ENCODE measurements at places on chromosomes 16 and 17.

DNA sequence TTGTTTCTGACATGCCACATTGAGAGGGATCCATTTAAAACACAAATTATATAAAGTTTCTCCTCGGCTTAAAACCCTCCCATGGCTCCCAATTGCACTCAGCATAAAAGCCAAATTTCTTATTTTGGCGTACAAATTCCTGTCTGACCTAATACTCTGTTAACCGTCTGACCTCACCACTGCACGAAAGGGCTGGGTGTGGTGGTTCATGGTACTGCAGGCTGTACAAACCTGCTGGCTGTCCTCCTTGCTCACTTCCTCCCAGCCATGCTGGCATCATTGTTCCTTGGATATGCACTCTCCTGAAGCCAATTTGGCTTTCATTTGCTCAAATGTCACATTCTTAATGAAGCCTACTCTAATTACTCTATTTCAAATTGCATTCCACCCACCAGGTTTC lies 301.6 kb upstream of the C16orf82 start:
- DNase-seq, result no peak

GRCh38 chr17:72430611-72431432 lies 310.0 kb downstream of the SOX9 start:
- no peak for DNase-seq

GRCh38 chr17:19243838-19244237 lies 6.7 kb downstream of the EPN2 start:
- no peak for DNase-seq

- DNase-seq, result peak; percentile 64
Observed at GRCh38 chr17:62791235-62791734, 16.8 kb downstream of the MARCHF10 start.

DNA sequence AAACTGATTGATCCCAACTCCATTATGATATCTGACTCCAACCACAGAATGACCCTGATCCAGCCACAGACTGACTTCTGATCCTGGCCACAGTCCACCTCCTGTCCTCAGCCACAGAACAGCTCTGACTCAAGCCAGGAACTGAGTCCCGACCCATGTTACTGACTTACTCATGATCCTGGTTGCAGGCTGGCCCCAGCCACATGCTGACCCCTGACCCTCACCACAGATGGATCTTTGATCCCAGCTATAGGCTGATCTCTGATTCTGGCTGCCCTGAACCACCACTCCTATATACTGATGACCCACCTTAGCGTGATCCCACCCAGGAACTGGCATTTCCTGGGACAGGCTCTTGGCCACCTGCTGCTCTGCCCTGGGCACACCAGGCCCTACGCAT lies 32.2 kb upstream of the IL21R start:
- DNase-seq, result no peak

- DNase-seq, result no peak
Observed at GRCh38 chr17:69961501-69962145, 113.4 kb upstream of the KCNJ16 start.

- DNase-seq, result no peak
Observed at GRCh38 chr16:57470711-57471110, 8.2 kb downstream of the POLR2C start.

DNA sequence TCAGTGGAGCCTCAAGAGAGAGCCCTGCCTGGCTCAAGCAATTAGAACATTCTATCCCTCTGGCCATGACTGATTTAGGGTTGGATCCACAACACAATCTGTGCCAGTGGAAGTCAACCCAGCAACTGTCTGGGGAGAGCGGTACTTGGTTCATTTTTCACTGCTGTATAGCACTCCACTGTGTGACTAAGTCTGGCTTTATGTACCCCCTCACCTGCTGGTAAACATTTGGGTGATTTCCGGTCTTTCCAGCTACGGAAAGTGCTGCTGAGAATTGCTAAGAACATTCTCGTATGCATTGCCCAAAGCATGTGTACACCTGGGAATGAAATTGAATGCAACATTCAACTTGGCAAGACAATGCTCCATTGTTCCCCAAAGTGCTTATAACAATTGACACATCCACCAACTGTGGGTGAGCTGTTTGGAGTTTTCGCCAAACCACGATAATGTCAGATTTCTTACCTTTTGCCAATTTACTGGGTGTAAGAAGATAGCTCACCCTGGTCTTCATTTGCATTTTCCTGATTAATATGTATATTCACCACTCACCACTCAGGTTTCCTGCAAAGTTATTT lies 63.5 kb upstream of the MED9 start:
- DNase-seq, result no peak

DNA sequence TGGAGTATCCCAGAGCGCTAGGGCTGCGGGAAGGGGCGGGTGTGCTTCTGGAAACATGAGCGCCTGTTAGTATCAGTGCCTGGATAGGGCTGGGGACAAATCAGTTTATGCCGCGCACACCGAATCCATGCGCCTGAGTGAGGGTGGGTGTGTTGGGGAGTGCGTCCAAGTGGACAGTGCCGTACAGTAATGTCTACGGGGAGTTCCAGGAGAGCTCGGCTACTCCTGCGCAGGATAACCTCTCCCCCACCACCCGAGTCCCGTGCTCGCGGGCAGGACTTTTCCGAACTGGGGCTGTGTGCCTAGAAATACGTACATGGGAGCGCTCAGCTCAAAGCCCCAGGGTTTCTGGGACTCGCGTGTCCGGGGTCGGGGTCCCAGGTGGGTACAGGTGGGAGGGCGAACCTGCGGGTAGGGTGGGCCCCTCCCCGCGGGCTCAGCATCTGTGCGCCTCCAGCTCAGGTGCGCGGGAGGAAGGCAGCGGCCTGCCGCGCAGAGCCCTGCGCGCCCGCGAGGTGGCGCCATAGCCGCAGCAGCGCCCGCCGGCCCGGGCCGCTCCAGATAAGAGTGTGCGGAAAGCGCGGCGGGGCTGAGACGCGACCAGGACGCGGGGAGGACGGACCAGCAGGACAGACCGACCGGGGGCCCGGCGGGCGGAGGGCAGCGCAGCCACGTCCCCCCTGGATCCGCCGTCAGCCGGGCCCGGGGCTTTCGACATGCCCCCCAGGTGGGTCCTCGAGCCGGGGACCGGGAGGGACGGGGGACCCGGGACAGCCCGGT lies at the start of gene HIC1:
TSS of gene HIC1 (plus strand) at position 592 of the 780 bp plus-strand sequence. CDS start 1,588 bp downstream, outside the sequence.
- no peak for DNase-seq

- DNase-seq, result no peak
Observed at GRCh38 chr17:63452046-63452961, 6.2 kb upstream of the CYB561 start.

GRCh38 chr17:77388384-77389306 lies 247.9 kb downstream of the SEC14L1 start:
- DNase-seq, result no peak

DNA sequence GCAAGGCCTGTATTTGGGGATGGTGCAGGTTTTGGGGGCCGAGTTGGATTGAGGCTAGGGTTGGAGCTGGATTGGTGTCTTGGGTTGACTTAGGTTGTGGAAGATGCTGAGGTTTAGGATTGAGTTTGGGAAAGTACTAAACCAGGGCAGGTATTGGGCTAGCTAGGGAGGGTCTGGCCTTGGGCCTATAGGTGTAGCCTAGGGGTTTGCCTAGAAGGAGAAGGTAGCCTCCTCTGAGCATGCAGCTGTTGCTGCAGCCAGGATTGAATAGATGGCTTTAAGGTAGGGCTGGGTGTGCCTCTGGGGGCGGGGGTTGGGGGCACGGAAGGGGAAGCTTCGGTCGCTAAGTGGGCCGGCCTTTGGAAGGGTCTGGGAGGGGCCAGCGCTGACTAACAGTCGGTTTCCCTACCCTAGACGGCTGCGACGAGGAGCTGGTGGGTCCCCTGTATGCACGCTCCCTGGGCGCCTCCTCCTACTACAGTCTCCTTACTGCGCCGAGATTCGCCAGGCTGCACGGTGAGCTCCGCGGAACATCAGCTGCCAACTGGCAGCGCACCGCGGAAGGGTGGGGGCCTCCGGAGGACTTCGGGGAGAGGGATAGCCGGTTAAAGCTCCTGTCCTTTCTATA lies 1.2 kb downstream of the CNTNAP1 start:
- DNase-seq, result no peak

DNA sequence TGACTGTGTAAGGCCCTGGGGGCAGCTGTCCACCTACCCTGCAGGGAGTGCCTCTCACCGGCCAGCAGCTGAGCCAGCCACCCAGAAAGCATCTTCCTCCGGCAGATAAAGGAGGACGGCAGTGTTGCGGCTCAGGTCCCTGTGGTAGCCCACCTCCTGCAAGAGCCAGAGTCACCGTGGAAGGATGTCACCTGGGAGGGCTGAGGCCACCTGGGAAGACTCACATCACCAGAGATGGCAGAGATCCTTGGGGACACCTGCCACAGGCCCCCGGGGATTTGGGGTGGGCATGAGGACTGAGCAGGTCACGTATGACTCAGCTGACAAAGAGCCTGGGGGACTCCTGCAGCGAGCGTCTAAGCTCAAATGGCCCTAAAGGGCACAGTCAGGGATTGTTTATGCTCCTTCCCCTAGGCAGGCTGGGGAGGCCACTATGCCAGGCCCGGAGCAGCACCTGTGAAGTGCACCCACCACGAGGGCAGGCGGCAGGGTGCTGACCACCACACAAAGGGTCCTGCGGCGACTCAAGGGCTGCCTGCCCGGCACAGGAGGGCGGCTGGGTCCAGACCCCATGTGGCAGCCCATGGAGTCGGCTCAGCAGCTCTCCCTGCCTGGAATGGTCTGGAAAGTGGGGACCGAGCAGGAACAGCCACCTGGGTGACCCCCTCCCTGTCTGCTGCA lies 44.1 kb downstream of the TNFRSF13B start:
- no peak for DNase-seq

DNA sequence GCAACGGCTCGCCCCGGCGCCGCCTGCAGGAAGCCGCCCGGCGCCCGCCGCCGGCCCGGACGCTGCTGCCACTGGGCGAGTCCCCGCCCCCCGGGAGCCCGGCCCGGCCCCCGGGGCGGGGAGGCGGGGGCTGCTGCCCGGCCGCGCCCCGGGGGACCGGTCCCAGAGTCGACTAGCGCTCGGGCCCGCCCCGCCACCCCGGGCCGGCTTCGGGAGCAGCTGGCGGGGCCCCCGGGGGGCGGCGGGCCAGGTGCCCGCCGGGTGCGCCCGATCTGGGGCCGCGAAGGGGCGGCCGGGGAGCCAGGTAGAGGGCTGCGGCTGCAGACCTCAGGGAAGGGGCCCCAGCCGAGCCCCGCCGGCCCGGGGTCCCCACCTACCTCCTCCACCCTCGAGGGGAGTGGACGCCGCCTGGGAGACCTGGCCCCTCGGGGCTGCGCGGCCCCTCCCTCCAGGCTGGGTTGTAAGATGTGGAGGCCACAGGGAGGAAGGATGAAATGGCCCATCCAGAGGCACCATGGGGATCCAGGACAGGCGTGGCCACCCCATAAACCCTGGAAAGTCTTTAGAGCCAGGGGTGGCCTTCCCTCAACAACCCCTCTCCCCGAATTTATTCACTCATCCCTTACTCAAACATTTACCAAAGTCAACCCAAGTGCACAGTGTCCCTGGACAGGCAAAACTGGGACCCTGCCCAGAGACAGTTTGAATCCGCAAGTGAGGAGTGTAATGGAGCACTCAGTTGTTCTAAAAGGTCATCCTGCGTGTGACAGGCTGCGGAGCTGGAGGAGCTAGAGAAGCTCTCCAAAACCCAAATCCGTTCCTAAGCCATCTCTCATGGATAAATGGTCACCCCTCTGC lies at the start of gene CDYL2:
TSS of gene CDYL2 (minus strand) at position 73 of the 858 bp plus-strand sequence. CDS start 425 bp downstream, outside the sequence.
- no peak for DNase-seq

DNA sequence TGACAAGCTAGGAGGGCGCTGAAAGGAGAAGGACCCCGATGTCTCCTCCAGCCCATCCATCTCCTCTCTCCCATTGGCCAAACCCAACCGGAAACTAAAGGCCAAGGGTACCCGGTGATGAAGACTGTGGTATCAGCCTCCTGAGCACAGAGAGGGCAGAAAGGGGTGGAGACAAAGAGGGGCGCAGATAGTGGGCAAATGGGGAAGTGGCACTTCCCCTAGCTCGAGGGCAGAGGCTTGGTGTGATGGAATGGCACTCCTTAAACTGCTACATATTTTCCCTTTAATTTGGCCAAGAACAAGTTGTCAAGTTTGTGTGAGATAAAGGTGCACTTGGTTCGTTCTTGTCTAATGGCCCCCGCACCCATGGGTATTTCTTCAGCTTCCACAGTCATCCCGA lies 27.8 kb downstream of the IL4R start:
- DNase-seq, result no peak

DNA sequence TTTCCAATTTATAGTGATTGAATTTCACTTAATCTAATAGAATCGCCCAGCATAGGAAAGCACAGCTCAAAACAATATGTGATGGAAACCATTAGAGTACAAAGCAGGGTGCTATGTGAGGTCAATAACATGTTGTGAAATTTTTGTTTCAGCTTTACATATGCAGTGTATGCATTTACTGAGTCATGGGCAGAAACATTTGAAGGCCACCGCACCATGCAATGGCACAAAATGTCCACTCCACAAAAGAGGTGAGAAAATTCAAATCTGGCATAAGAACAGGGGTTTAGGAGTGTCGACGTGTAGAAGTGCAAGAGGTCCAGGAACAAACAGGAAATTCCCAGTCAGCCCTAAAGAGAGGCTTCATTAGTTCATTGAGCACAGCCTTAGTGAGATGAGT lies 131.2 kb downstream of the ANKFN1 start:
- no peak for DNase-seq

DNA sequence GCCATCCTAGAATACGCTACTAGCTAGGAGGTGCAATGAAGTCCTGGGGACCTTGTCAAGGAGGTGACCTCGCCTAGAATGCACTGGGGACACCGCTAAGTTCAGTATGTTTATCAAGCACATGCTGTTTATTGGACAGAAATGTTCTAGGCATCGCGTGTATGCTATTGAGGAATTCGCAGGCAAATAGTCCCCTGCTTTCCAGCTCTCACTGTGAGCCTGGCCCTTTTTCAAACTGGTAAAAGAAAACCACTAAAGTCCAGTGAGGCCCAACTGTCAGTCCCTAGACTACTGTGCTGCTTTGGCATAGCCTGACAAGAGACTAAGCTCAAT lies 1.2 kb upstream of the FAM222B start:
- no peak for DNase-seq

DNA sequence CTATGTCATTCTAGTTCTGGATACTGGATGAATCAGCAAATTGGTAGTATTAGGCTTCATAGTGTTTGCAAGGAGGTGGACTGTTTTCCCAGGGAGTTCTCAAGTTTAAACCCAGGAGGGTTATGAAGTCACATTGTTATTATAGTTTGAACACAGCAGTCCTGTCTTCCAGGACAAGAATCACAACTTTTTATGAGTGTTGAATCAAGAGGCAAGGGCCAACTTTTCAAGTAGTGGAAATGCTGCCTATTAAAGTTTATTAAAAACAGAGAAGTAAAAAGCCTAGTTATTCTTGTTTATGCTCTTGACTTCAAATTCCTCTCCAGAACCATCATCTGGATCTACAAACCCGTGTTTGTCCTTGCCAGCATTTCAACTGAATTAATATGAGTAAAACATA lies 86.3 kb upstream of the GOT2 start:
- no peak for DNase-seq

DNA sequence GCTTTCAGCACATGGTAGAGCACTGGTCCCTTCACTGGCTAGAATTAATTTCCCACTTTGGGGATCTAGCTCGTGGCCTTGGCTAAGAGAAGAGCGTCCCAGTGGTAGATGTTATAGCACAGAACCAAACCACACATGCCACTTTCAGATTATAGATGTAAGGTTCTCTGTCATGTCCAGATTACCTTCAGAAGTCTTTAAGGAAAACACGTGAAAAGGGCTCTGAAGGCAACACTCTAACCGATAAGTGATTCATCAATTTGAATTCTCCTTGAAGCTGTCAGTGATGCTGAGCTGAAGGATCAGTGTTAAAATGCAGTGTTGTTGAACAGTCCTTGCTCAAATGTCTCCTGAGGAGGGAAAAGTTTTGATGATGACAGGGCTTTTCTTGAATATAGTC lies 43.5 kb upstream of the VPS4A start:
- DNase-seq, result no peak
